Activated CD4-positive, alpha-beta T cell treated with anti-CD3 and anti-CD28 coated beads for 1 hour (primary cell): ENCODE measurements at places on chromosomes 6 and 20.

GRCh38 chr6:12718015-12718414 lies 1.4 kb downstream of the PHACTR1 start:
- DNase-seq: no peak

DNA sequence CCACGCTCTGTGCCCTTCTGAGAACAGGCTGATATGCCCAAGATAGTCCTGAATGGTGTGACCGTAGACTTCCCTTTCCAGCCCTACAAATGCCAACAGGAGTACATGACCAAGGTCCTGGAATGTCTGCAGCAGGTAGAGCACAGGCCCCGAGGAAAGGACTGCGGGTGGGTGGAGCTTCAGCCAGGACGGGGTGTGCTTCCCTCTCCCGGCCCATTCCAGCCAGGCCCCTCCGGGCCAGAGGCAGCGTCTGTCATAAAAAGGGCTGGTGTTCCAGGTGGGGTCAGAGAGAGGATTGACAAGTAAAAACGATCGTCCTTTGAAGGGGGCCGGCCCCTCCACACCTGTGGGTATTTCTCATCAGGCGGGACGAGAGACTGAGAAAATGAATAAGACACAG lies 1.3 kb downstream of the RTEL1 start:
- DNase-seq: no peak

DNA sequence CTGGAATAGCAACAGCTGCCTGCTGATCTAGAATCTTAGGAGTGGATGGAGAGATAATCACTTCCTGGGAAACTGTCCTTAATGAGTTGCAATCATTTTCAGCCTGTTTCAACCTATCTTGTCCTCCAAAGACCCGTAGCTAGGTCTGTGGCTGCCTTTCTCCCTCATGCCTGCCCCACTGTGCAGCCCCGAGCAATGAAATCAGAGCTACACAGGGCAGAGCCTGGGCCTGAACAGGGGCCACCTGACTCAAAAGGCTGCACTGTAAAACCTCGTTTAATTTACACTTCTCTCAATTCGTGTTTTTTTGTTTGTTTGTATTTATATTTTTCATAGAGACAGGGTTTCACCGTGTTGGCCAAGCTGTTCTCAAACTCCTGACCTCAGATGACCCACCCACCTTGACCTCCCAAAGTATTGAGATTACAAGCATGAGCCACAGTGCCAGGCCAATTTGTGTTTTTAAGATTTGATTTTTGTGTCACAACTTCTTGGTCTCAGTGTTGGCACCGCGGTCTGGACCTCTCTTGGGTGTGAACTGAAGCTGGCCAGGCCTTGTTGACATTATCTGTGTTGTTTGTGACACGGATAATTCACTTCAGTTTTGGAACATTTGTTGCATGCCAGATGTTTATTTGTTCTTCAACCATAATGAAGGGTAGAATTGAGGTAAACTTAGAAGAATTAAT lies 21.5 kb downstream of the GGTLC1 start:
- DNase-seq: no peak

GRCh38 chr20:58840816-58841538 lies 9.7 kb downstream of the GNAS-AS1 start:
- no peak for DNase-seq

DNA sequence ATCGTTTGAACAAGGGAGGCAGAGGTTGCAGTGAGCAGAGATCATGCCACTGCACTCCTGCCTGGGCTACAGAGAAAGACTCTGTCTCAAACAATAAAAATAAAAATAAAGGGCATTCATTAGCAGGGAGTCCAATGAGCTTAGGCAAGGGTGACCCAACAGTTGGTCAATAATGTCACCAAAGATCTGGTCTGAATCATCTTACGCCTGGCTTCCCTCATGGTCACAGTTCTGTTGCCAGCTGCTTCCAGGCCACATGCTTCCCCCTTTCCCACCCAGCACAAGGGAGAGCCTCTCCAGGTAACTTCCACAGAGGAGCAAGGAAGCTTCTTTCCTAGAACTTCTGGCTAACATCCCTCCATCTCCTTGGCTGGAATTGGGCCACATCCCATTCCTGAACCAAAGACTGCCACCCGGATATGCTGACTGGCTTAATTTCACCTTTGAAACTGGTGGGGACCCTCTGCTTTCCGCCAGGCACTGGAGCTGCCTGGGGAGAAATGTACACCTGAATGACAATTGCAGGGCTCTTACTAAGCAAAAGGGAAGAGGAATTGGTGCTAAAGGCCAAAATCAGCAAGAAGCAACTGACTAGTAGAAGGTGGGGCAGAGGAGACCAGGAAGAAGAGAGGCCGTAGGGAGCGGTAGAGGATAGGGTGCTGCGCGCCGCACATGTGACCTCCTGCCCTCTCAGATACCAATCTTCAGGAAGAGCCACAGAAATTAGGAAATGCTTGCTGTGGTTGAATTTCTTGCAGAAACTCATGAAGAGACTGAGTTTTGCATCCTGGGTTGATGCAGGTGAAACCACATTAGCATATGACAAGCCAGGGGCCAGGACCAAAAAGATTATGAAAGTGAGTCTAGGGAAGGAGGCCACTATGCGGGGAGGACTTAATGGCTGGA lies 8.3 kb upstream of the SCML4 start:
- no peak for DNase-seq
